ENCODE measurements at places on chromosomes 2 and 18. TPM values are rescaled to one million over a fixed set of nuclear protein-coding genes. Genes with fewer than 3 reads are reported as not detected.

Gene SKA1
- total RNA-seq: 5.3 TPM

Gene SGPP2
- total RNA-seq: 3.1 TPM

Gene TRIM54
- 1.2 TPM for total RNA-seq

Gene FAP
- 24.0 TPM for total RNA-seq

Gene ADRA2B
- total RNA-seq: not detected

Gene GPR45
- 1.5 TPM for total RNA-seq

Gene NT5C1B
- 0.09 TPM for total RNA-seq

Gene NGEF
- 12.2 TPM for total RNA-seq

DNA sequence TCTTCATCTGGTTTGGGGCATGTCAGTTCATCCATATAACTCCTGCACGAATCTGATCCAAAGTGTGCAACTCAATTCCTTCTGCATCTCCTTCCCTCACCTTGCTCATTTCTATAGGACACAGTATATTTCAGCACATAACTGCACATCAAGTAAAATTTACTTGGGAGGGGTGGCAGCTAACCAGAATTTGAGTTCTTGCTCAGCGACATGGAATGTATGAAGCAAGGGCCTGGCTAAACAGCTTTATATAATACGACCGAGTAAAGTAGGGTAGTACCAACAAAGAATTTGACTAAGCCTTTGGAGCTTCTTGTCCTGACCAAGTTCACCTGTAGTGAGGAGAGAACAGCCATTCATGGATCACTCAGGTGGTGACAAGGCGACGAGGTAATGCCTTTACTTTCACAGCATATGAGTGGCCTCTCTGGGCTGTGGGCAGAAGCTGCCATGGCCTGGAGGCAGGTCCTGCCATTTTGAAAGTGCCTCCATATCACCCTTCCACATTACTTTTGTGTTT, 570.2 kb upstream of the TNP1 start:
- DNase-seq: no peak

DNA sequence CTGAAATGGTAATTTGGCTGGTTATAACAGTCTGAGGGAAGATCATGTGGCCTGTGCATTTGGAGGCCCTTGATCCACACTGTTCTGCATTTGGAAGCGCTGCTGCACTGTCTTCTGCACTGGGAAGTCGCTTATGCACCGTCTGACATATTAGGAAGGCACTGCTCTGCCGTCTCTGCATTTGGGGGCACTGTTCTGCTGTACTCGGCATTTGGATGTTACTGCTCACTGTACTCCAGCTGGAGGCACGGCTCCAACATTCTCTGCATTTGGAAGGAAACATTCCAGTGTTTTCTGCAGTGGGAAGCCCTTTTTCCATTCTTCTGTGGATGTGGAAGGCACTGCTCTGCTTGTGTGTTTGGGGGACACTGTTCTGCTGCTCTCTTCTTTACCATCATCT, 9.6 kb upstream of the PROM2 start:
- peak; percentile 16 for DNase-seq

GRCh38 chr2:112488201-112488600, 6.2 kb downstream of the TTL start:
- no peak for DNase-seq

- DNase-seq: no peak
These were observed 196.7 kb downstream of the SH3BP4 start for GRCh38 chr2:235148201-235149170.

GRCh38 chr2:188623995-188624643, 332.4 kb downstream of the GULP1 start:
- DNase-seq: no peak

GRCh38 chr2:217887841-217888701, 114.7 kb downstream of the TNS1 start:
- no peak for DNase-seq

DNA sequence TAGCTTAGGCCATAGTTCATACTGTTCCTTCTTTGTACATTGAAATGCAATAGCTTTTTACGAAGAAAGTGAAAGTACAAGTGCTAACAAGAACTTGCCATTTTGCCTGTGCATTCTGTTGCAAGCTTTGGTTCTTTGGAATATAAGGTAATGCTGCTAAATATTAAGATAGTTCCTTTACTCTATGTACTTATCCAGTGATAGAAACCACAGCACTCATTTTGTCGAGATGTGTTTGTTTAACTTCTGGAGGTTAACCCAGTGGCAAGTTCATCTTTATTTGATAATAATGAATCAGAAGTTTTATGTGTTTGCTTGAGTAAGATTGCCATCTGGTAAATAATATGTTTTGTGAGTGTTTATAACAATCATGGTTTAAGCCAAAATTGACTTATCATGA, 373.1 kb upstream of the FANCL start:
- DNase-seq: no peak

DNA sequence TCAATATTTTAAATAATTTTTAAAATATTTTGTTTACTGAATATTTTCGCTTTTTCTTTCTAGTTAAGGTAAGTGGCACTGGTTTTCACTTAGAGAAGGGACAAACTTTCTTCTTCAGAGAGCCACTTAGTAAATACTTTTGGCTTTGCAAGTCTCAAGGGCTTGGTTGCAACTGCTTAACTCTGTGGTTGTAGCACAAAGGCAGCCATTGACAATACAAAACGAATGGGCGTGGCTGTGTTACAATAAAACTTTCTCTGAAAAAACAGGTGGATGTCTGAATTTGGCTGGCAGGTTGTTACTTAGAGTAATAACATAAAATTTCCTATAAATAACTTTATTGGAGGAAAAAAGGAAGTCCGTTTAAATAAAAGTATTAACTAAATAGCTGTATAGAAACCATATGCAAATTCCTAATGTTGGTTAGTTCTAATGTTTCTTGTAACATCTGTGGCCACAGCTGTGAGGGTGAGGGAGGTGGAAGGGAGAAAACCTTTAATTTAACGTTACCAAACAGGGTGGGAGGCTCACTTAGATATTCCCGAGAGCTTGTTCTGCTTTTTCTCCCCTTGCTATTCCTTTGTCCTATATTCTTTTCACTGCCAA, 62.4 kb upstream of the TNP1 start:
- no peak for DNase-seq

DNA sequence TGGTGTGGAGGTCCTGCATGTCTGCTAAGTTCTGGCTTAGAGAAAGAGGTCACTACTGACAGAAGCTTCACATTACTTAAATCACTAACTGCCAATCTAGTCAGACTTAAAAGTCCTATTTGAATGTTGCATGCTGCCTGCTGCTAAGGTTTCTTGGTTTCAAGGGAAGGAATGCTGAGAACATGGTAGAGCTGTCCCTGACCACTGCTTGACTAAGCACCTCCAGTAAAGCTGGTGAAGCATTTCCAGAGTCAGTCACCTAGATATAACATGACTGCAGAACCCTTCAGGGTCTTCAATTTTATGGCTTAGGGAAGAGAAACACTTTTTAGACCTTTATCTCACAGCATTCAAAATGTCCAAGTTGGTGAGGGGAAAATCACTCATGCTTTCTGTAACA, 2178.3 kb upstream of the PIK3C3 start:
- DNase-seq: no peak

- no peak for DNase-seq
These were observed 70.0 kb downstream of the RRM2 start for GRCh38 chr2:10192392-10193015.

GRCh38 chr2:188024811-188025210, 266.9 kb upstream of the GULP1 start:
- no peak for DNase-seq

GRCh38 chr2:3200420-3200939, 177.1 kb downstream of the EIPR1 start:
- peak; percentile 53 for DNase-seq

DNA sequence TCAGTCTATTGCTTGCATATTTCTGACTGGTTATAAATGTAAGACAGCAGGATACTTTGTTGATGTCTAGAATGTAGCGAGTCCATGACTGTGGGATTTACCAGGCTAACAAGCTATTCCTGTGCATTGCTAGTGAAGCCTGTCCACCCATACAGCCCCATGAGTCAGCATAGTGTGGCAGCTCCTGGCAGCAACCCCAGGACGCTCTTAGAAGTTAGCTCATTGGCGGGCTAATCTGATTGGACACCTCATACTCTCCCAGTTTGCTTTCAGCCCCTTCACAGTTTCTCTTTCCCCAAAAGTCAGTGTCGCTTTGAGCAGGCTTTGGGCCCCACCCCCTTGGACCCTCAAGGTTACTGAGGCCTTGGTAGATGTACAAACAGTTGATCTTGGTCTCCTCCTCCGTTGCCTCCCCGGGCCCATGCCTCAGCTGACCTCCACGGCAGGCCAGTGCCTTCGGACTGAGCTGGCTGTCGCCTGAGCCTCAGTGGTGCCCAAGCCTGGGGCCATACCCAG, 48.0 kb downstream of the COA5 start:
- no peak for DNase-seq

- DNase-seq: no peak
These were observed 14.6 kb downstream of the ZNF519 start for GRCh38 chr18:14117606-14118005.

DNA sequence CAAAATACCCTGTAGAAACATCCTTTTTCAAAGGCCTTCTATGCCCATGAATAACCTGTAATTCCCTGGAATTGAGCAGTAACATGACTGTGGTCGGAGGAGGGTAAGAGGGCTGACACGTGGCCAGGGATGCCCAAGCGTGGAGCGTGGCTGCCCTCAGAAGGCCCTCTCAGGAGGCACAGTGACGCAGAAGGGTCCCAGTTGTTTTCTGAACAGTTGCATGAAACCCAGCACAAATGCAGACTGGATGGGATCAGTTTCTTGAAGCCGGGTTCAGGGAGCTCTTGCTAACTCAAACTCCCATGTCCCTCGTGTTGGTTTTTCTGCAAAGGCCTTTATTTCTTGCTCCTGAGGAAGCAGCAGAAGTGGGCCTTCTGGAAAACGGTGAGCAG, 237.0 kb downstream of the ALPK2 start:
- DNase-seq: no peak

GRCh38 chr2:219878516-219878915, 251.1 kb downstream of the SLC4A3 start:
- DNase-seq: no peak

GRCh38 chr2:152433289-152433688, 98.3 kb downstream of the FMNL2 start:
- no peak for DNase-seq

DNA sequence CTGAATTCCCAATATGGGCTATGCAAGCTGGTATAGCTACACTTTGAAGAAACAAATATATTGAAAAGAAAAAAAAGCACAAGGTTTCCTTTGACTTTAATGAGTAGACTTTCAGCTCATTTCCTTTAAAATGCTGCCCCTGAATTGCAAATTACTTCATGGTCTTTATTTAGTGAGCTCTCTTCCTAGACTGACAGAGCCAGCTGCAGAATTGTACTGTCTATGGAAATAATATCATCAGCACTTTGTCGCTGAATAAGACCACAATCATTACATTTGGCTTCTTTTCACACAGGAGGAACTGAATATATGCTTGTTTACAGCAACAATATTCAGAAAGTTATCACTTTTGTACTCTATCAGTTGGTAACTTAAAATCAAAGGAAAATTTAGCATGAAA, 41.7 kb downstream of the ARL5A start:
- DNase-seq: no peak

DNA sequence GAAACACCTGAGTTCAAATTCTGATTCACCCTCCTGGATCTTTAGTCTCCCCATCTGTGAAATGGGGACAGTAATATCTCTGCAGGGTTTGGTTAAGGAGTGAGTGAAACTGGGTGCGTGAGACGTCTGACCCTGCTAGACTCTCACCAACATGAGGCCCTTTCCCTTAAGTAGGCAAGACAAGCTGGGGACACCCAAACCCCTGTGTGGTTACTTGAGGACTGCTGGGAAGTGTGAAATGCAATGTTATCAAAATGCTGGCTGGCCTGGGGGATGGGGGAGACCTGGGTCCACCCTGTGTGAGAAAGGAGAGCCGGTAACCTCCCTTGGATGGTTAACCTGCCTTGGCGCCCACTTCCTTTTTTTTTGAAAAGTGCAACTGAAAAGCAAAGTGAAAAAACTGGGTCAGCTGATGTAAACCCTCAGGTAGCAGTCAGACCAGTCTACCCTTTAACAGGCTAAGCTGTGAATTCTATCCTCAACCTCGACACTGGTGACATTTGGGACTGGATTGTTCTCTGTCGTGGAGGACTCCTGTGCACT, 82.3 kb downstream of the INPP5D start:
- DNase-seq: no peak

DNA sequence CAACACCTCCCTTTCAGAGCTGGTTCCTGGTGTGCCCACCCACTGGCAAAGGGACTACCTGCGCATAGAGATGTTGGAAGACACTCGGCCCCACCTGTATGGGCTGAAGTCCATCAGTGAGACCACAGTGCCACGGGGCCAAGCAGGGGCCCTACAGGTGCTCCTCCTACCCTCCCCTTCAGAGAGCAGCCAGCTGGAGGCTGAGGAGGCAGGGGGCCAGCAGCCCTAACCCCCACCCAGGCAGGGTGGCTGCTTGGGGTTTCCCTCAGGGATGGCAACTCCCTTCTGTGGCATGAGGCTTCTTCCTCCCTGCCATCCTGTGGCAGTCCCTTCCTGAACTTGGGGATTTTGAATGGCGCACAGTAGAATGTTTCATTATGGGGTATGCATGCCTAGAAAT, 125.3 kb downstream of the NCK2 start:
- no peak for DNase-seq

DNA sequence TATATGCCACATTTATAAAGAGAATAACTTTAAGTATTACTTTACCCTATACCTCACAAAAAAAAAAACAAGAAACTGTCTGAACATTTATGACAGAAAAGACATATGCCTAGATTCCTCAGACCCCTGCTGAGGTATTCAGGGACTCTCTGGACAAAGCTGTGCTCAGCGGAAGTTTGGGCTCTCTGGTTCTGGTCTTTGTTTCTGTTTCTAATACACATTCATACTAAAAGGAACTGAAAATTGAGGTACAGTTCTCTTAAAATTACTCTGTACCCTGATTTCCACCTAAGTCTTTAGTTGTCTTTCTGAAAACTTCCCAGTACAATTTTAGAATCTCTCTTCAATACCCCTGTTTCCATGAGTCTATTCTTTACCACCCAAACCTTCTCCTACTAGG, 160.3 kb downstream of the IKZF2 start:
- DNase-seq: no peak

- DNase-seq: no peak
These were observed 232.3 kb upstream of the MYT1L start for GRCh38 chr2:2563309-2563860.

GRCh38 chr2:188628989-188629752, 337.5 kb downstream of the GULP1 start:
- DNase-seq: no peak

DNA sequence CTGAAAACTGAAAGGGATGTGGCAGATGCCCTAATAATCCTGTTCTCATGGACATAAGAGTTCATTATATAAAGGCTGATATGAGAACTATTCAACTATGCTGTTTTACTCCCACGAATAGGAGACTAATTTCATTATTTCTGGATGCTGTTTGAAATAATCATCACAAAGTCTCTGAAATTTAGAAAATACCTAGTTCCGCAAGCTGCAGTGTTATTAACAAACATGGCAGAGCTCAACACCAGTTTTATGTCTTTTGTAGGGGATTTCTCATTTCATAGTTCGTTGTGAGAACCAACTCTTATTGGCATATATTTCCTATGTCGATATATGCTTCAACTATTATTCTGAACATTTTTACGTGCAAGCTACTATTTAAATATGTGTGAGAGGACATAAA, 200.3 kb upstream of the SLC8A1 start:
- DNase-seq: no peak

Measured in cerebellum (tissue), 4 donors.